ENCODE measurements at places on chromosomes 7 and 10.

DNA sequence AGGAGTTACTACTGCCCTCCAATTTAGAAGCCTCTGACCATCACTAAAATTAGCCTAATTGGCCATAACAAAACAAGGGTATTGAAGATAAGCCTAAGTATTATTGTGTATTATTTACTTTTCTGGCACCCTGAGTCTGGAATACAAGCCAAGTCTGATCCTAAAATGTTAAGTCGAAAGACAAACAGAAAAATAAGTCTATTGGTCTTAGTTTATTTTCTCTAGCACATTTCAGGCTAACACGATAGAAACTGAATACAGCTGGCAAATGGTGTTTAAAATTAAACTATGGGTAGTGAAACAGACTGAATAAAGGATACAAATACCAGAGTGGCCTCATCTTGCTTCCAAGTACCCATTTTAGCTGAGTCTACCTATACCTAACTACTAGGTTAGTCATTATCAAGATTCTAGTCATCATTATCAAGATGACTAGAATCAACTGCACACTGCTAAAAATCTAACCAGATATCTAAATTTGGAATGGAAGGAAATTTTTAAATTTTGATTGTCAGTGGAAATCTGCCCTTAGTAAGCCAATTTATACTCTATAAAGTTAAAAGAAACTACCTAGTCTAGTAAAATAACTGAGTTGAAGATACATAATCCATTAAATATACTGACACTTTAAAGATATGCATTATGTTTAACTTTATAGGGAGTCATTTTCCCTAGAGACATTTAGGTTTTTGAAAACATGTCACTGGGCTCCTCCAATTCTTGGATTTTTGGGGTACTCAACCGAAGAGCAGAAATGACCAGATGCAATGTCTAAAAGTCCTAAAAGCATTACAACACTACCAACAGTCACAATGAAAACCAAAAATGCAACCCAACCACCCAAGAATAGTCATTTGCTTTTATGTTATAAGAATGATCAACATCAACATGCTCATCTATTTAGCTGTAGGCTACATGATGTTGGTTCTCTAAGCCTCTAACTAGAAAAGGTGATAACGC lies 80.9 kb downstream of the NT5C2 start:
- no peak for DNase-seq

DNA sequence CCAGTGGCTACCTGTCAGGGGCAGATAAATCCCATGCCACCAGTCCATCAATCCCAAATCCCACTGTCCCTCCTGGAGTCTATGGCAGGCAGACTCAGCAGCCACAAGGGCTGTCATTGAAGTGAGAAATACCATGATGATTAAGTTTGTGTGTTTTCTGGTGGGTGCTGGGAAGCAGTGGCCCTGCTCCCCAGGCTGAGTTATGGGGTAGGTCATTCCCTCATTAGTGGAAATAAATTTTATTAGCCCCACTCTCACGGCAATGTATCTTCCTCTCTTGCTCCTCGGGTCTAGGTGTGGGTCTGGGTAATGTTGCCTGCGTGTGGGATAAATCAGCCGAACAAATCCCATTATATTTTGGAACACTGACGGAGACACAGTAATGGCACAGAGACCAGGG lies 76.8 kb downstream of the PLXNA4 start:
- no peak for DNase-seq

GRCh38 chr10:61140765-61141392 lies 196.9 kb upstream of the RHOBTB1 start:
- no peak for DNase-seq

- DNase-seq: no peak
Observed at GRCh38 chr10:86020134-86020533, 346.5 kb downstream of the GRID1 start.

DNA sequence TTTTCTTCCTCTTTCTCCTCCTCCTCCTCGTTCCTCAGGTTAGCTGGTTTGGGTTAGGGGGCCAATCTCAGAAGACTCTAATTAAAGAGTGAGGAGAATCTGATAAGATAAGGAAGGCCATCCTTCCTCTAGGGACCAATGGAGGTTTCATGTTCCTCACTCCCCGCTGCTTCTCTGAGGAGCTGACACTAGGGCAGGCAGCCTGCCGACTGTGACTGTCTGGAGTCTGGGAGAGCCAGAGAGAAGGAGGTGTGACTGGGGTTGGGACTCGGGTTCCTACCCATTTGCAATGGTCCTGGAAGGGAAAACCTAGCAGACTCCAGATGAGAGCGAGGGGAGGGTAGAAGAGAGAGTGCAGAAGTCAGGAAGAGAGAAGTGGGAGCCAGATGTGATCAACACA lies 15.3 kb downstream of the PAX2 start:
- no peak for DNase-seq

GRCh38 chr10:5510281-5511072 lies 11.1 kb upstream of the CALML5 start:
- no peak for DNase-seq

- DNase-seq: no peak
Observed at GRCh38 chr10:37535459-37536246, 321.8 kb downstream of the ZNF248 start.
